ENCODE measurements at places on chromosomes 16 and 17.

DNA sequence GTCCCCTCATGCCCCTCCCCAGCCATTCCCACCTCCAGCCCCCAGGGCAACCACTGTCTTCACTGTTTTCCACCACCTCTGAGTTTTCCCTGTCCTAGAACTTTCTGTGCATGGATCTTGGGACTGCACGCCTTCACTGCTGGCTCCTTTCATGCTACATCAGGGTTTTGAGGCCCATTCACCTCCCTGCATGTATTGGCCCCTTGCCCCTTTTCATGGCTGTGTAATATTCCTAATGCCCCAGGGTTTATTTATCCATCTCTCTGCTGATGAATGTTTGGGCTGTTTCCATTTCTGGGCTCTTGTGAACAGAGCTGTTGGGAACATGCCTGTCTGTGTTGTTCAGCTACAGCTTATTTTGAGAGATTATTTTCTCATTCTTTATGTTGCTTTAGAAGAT, 205.0 kb downstream of the RBFOX3 start:
- DNase-seq = no peak

DNA sequence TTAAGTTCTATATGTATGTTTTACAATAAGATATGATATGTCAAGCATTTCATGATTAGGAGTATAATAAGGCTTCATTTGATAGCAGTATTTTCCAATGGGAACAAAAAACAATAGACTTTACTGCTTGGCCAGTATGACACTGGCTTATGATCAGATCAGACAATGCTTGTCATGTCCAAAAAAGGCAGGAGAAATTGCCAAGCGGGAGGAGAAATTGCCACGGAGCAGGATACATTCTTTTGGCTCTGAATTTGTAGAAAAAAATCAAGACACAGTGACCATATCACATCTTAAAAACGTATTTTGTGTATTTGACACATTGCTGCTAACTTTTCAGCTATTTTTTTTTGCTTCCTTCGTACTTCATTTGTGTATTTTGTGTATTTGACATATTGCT, 404.1 kb downstream of the CNTNAP4 start:
- no peak for DNase-seq

- no peak for DNase-seq
Observed at GRCh38 chr17:53314521-53314920, 508.2 kb upstream of the KIF2B start.

DNA sequence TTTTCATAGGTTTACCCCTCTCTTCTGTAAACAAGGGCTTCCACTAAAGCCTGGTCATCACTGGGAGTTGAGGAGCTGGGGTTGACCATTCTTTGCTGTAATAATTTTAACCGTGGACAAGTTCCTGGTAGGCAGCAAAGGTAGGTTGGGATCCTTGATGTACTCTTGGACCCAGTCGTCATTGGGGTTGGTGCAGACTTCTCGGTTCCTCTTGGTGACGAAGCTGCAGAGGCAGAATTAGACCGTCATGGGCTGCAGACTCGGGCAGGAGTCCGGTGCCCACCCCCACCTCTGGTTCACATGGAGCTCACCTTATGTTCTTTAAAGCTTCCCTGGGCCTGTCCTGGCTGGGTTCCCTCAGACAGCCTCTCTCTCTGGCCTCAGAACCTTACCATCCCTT, 3.8 kb downstream of the CCL16 start:
- no peak for DNase-seq

DNA sequence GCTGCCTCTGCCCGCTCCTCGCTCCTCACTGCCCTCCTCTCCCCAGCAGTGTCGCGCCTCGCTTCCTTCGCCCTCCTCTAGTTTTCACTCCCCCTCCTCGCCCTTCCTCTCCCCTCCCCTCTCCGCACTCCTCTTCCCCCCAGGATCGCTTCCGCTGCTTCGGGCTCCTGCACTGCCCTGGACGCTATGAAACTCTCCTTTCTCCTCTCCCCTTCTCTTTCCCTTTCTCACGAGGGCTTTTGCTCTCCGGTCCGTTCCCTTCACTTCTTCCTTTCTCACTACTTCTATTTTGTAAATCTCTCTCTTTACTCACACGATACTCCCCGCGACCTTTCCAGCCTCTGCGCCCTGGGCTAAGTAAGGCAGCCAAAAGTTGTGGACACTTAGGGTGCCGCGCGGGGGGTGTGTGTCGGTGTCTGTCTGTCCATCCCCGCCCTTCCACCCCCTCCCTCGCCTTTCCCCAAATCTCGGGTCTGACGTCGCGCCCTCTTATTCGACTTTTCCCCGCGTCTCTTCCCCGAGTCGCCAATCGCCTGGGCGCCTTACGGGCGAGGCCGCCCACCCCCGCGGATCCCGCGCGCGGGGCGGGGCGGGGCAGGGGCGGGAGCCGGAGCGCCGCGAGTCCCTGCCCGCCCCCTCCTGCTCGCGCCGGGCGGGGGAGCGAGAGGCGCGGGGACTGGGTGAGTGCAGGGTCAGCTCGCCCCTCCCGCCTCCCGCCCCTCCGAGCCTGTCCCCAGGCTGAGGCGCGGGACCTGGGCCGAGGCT, at the start of gene IRX3:
TSS of gene IRX3 (minus strand) at position 422 of the 765 bp plus-strand sequence. CDS start 737 bp downstream, outside the sequence.
- DNase-seq = peak; percentile 94

GRCh38 chr16:590188-590814, 435 bp downstream of the RAB40C start:
- no peak for DNase-seq

DNA sequence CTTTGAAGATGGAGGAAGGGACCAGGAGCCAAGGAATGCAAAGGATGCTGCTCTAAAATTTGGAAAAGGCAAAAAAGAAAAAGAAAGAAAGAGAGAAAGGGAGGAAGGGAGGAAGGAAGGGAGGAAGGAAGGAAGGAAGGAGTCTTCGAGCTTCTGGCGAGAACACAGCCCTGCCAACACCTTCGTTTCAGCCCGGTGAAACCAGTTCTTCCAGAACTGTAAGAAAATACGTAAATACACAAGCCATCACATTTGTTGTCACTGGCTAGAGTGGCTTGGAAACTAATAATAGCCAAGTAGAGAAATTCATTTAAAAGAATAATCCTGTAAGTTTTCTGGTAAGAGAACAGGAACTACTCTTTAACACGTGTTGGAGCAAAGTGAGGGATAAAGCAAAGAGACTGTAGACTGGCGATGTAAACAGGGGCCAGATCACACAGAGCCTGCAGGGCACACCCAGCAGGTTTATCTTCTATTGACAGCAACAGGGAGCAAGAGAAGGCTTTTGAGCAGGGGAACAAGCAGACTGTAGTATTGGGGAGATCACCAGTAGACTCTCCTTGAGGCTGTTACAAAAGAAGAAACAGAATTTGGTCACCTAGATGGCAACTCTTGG, 188.7 kb upstream of the MPHOSPH6 start:
- DNase-seq = no peak

GRCh38 chr16:17465460-17465859, 5.3 kb downstream of the XYLT1 start:
- DNase-seq = no peak

GRCh38 chr16:88375236-88375975, 7.4 kb upstream of the ZNF469 start:
- no peak for DNase-seq

DNA sequence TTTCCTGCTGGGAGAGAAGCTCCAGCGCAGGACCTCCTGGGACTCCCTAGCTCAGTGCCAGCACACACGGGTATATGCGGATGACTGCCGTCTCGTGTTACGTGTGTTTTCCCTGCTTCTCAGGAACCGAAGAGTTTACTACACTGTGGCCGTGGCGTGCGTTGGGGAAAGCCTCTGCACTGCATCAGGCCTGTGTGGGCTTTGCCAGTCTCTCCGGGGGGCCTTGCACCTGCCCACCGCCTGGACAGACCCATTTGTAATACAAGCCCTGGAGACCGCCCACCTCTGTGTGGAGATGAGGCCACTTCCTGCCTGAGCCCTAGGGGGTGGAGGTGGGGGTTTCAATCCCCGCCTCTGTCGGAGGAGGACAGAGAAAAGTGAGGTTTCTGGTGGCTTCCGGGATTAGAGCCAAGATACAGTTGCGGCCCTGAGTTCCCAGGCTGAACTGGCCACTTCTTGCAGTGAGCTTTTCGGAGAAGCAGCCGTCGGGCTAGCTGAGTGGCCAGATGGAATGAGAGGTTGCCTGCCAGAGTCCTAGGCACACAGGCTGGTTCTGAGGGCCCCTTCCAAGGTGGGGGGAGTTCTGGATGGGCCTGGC, 43.4 kb upstream of the GSE1 start:
- peak; percentile 66 for DNase-seq

DNA sequence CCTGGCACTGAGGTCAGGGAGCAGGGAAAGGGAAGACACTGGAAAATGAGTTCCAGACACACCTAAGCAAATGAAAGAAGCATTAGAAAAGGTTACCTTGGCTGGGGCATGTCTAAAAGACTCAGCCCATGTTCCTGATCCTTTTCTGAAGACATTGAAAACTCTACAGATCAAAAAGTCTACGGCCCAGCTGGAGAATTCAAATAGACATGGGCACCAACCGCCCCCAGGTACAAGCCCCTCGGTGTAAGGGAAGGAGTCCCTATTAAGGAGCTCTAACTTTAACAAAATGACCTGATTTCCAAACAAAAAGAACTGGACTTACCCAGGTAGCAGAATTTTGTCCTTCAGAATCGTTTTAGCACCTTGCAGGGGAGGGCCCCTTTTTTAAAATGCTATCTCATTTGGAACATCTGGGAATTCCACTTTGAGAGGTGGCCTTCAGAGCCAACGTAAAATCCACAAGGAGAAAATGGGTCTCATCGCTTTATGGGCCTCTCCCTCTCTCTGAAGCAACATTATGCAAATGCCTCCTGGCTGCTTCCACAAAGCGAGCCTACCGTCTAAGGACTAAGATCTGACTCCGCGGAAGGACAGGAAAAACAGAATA, 43.6 kb upstream of the RBFOX3 start:
- DNase-seq = no peak

DNA sequence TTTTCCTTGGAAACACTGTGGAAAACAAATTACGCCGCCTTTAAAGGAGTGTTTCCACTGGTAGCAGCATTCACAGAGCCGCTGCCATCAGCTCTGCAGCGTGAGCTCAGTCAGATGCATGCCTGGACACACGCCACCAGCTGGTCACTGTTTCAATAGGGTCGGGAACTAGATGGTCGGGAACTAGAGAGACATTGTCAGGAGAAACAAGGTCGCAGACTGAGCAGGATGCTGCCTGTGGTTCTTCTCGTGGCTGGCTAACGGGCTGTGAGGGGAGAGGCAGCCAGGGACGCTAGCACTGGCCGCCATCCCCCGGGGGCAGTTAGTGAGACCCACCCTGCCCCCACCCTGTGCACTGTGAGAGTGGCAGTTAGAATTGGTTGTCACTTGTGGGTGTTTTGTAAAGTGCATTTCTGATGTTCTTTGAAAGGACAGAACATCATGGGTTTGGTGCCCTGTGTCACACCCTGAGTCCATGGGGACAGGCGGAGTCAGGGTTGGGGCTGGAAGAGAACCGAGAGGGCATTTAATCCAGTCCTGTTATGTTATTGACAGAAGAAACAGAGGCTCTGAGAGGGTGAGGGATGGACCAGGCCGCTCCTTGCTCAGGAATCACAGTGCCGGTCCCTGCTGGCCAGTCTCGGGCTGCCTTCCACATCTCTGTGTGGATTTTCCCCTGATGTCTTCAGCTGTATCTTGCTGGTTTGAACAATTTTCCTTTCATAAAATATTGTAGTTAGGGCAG, 86.3 kb downstream of the SPECC1 start:
- peak; percentile 82 for DNase-seq

GRCh38 chr17:57045868-57046704, 39.0 kb upstream of the AKAP1 start:
- peak; percentile 44 for DNase-seq

DNA sequence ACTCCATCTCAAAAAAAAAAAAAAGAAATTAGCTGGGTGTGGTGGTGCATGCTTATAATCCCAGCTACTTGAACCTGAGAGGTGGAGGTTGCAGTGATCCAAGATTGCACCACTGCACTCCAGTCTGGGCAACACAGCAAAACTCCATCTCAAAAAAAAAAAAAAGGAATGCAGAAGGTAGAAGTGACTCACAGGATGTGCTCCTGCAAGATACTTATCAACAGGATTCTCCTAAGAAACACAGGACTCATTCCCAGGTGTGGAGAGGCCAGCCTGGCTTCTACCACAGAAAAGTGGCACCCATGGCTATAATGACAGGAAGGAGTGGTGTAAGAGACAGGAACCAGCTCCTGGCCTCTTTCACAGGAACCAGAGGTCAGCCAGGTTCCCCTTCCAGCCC, 13.8 kb downstream of the ELMO3 start:
- DNase-seq = no peak

DNA sequence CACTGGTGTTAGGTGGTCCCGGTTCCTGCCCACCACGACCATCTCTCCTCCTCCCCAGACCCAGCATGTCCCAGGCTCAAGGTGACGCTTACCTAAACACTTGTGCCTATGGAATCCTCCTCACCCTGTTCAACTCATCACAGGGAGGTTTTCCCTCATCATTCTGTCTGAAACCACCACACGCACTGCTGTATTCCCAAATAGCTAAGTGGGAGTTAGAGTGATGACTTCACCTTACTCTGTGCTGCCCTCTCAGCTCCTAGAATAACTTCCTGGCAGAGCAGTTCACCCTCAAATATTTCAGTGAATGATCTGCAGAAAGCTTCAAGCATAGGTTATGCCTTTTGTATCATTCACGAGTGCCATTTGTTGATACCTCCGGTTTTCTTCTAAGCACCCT, 216.5 kb downstream of the CPPED1 start:
- no peak for DNase-seq

DNA sequence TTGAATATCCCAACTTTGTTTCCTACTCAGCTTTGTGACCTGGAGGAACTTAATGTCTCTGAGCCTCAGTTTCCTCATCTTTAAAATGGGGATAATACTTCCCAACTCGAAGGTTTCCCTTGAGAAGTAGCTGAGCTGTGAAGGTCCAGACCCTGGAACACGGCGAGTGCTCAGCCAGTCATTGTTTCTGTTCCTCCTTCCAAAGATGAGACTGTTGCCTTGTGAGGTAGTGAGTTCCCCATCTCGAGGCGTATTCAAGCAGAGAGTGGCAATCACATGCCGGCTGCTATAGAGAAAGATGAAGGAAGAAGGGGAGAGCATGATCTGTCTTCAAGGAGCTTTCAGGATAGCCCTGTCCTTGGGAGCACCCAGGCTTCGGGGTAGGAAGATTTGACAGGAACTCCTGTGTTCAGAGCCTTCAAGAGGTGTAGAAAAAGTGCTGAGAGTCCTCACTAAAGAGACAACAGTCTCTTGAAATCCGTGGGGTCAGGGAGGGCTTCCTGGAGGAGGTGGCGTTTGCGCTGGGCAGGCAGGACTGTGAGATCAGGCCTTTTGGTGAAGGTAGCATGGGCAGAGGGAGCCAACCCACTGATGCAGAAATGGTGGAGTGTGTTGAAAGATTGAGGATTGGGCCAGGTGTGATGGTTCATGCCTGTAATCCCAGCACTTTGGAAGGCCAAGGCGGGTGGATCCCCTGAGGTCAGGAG, 27.2 kb downstream of the SPNS2 start:
- DNase-seq = no peak

GRCh38 chr16:82522026-82522425, 104.7 kb upstream of the CDH13 start:
- no peak for DNase-seq

GRCh38 chr17:36008998-36009665, 7.8 kb upstream of the CCL15 start:
- DNase-seq = peak; percentile 54

GRCh38 chr17:30382345-30382744, 3.6 kb downstream of the CPD start:
- no peak for DNase-seq

- no peak for DNase-seq
Observed at GRCh38 chr16:83974475-83974874, 6.4 kb downstream of the NECAB2 start.

- DNase-seq = peak; percentile 47
Observed at GRCh38 chr16:28258567-28258966, 33.8 kb upstream of the SBK1 start.

- DNase-seq = no peak
Observed at GRCh38 chr16:73560497-73560896, 512.6 kb upstream of the ZFHX3 start.

GRCh38 chr17:8163978-8164814, 1.4 kb upstream of the VAMP2 start:
- peak; percentile 59 for DNase-seq

Data from GM23338 (cell line).